ENCODE measurements at places on chromosomes 11 and 22. TPM values are rescaled to one million over a fixed set of nuclear protein-coding genes. Genes with fewer than 3 reads are reported as not detected.

The TMEM9B gene
- 20.6 TPM for total RNA-seq

The CDC42EP1 gene
- 59.3 TPM for total RNA-seq

DNA sequence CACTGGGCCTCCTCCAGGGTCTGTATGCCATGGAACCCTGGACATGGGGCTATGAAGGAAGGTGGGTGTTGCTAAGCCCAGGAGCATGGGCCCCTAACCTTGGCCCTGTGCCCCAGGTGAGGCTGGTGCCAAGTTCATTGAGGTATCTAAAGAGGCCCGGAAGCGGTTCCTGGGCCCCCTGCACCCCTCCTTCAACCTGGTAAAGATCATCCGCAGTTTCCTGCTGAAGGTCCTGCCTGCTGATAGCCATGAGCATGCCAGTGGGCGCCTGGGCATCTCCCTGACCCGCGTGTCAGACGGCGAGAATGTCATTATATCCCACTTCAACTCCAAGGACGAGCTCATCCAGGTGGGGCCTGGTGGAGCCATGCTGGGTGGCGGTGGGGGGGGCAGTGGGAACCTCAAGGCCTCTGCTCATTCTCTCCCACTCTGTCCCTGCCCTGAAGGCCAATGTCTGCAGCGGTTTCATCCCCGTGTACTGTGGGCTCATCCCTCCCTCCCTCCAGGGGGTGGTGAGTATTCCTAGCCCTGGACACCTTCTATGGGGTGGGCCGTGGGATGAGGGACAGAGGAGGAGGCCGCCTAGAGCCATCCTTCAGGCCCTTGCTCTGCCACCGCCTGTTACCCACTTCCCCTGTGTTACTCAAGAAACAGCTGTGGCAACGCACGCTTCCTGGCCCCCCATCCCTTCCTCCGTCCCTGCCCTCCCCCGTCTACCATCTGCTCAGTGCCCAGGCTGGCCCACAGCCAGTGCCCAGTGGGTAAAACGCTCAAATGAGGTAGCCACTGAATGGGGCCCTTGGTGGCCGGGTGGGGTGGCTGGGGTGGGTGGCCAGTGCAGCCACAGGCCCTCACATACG is 3.0 kb downstream of the PNPLA2 start:
- DNase-seq: peak; percentile 91

- no peak for DNase-seq
Measured at GRCh38 chr11:128965485-128965884, 22.8 kb upstream of the TP53AIP1 start.

GRCh38 chr11:75203138-75203537 is 37.4 kb upstream of the TPBGL start:
- DNase-seq: no peak

DNA sequence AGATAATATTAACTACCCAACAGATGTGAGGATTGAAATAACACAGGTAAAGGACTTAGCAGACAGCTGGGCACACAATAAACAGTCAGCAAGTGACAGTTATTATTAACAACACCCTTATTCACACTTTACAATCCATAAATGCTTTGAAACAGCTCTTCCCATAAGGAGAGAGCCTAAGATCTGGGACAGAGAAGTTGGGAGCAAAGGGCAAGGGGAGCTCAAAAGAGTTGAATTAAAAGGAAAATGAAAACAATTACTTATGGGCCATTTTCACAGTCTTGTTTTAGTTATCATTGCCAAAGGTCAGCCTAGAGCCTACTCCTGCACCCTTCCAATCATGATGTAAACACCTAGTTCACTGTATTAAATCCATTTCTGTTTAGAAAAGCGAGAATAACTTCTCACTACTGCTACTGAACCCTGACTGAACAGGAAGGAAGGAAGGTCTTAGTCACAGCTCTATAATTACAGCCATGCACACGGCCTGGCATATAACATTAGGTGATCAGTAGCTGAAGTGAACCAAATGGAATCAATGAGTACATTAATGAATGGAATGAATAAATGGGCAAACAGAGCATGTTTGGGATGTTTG is 111.3 kb downstream of the PLEKHA7 start:
- DNase-seq: no peak

All from posterior vena cava (tissue), 2 donors.